RKO (cell line): ENCODE measurements at places on chromosomes 11 and 22.

DNA sequence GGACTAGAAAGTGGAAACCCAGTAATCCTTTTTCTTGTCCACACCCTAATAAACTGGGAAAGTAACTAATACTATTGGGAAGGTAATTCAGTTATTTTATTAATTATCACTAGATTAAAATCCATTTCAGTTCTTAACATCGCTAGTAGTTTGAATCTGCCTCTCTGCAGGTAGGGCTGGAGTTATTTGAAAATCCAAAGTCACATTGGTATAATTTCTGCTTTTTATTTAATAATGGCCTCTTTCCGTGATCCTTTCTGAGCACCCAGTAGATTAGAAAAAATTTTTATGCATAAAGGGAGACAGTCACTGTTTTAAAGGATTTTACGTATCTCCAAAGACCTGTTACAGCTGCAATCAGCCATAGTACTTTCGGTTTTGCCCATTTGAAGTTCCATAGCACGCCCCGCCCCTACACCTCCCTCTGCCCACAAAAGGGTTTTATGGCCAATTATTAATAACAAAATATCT is 605 bp upstream of the COPB1 start:
- peak; percentile 69 for DNase-seq

GRCh38 chr11:15216678-15217077 is 102.0 kb downstream of the INSC start:
- DNase-seq: peak; percentile 8

GRCh38 chr22:43666457-43666856 is 145.6 kb downstream of the EFCAB6 start:
- no peak for DNase-seq

DNA sequence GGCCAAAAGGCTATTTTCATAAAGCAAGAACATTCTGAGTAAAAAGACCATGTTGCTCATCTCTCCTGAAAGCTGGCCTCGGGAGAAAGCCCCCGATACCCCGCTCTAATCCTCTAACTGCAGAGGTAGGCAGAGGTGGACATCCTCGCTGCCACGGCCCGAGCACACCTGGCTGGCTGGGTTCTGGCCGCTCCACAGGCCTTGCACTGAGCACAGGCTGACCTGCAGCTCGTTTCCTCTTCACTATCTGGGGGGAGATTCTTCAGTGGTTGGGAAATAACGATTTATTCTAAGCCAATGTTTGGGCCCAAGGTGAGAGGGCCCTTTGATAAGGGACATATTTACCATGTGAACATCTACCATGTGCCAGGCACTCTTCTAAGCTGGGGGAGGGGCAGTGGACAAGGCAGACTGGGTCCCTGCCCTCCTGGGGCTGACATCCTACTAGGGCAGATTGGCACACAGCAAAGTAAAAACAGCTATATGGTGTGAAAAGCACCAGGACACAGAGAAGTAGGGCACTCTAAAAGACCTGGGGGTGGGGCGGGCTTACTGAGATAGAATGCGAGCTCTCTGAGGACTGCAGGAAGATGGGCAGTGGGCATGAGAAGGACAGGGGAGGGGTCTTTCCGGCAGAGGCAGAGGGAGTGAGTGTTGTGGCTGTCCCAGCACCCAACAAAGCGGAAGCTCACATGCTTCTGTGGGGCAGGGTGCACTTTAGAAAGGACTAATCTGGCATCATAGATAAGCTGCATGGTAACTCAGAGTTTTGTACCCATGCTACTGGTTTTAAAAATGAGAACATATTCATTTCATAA is 65.5 kb upstream of the ARFGAP3 start:
- DNase-seq: no peak

GRCh38 chr11:19241260-19242178 is 774 bp upstream of the E2F8 start:
- DNase-seq: no peak

GRCh38 chr11:100876815-100877520 is 189.9 kb downstream of the ARHGAP42 start:
- DNase-seq: peak; percentile 93
